Stimulated activated CD4-positive, alpha-beta T cell treated with anti-CD3 and anti-CD28 coated beads, Interleukin-2, amount 100 ng/mL, for 24 hours (primary cell): ENCODE measurements at places on chromosomes 4 and X.

DNA sequence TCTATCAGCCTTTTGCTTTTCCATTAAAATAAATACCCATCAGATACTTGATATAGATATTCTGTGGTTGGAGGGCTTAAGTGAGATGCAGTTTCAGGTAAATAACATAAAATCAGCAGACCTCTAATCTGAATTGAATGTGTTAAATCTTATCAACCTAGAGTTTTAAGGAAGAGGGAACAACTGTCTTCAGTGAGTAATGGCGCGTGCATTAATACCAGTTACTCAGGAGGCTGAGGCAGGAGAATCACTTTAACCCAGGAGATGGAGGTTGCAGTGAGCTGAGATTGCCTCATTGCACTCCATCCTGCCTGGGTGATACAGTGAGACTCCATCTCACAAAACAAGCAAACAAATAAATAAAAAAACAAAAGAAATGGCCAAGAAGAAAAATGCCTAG, 54.3 kb downstream of the FAT4 start:
- no peak for DNase-seq

- DNase-seq, result no peak
Measured at GRCh38 chrX:107566604-107567262, 61.6 kb upstream of the PRPS1 start.

- no peak for DNase-seq
Measured at GRCh38 chrX:118963159-118963558, 11.3 kb upstream of the LONRF3 start.

DNA sequence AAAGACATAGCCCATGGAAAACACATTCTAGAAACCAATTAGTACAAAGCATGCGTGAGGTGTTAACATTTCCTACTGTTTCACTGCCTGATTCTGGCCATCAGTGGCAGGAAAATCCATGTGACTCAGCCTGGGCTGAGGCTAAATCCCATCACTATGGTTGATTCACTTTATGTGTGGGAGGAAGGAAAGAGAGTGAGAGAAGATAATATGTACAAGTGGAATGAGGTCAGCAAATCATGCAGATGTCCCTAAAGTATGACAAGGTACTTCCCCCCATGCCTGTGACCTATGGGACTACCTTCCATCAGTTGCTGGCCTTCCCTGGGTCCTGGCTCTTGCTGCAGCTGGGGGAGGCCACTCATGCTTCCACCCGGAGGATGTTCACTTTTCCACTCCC, 64.2 kb upstream of the MAP3K15 start:
- no peak for DNase-seq

GRCh38 chr4:3687538-3687937, 78.6 kb upstream of the ADRA2C start:
- no peak for DNase-seq

GRCh38 chr4:67542076-67542475, 3.2 kb downstream of the CENPC start:
- DNase-seq, result no peak

DNA sequence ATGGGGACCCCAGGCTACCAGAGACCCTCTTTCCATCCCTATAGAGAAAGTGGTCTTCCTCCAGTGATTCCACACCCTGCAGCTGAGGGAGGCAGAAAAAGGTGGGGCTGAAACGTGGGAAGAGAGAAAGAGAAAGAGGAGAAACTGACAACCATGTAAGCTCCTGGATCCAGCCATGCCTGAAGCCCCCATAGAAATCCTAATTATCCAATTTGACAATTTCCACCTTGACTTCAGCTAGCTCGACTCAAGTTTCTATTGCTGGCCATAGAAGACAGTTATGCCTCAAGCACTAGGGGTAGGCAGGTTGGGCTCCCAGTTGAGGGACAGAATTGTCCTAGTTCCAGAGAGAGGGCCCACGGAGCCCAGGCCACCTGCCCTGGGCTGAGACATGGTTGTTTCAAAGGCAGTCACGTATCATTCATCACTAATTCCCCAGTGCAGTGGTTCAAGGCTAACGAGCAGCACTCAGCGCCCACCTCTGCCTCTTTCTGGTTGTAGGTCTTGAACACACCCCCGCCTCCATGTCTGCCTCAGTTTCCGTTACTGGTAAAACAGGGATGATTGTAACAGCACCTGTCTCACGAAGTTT, 39.8 kb upstream of the ASMTL start:
- no peak for DNase-seq

DNA sequence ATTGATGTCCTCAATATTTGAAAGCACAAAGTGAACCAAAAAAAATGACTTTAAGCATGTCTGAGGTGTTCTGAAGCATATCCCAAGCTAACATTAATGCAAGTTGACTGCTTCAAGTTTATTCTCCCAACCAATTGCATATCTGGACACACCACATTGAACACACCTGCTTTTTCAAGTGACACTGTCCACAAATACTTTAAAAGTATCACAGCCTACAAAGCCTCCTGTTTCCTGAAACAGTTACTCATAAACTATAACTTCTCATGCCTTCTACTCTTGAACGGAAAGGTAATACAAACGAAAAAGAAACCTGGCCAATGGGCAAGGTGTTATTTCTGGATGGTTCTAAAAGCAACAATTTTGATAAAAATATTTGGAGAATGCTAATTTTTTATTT, 1.1 kb downstream of the CDKL2 start:
- DNase-seq, result no peak

DNA sequence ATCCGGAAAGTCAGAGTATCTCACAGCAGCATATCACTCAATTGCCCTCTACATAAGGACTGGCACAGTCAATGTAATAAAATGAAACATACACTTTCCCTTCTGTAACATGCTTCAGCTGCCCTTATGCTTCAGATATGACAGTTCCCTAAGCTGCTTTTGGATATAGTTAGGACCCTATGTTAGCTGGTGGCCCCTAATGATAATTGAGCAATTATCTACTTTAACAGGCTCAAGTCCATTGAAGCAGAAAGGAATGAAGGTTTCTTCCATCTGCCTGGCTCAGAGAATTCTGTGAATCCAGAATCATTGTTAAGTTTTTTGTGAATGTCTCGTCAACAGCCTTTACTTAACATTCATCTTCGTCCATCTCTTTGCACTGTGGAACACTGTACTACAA, 951.2 kb upstream of the DIAPH2 start:
- no peak for DNase-seq

- DNase-seq, result no peak
Measured at GRCh38 chr4:155430895-155431795, 54.4 kb upstream of the MAP9 start.

GRCh38 chr4:104351706-104352105, 143.0 kb downstream of the CXXC4 start:
- DNase-seq, result no peak

DNA sequence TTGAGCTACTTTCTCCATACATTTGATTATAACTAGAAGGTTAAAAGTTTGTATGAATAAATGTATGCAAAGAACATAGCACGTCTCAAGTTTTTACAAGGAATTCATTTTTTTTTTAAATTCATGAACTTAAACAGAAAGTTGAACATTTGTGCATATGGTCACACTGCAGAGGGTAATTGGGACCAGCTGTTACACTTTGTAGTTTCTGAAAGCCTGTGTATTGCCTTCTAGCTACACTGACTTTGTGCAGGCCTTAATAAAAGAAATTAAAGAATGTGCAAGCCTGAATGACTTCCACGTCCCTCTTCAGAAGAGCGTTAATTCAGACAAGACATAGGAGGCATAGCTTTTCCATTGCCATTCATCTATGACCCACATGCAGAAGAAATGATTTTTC, 153.1 kb upstream of the PCDH18 start:
- DNase-seq, result no peak

DNA sequence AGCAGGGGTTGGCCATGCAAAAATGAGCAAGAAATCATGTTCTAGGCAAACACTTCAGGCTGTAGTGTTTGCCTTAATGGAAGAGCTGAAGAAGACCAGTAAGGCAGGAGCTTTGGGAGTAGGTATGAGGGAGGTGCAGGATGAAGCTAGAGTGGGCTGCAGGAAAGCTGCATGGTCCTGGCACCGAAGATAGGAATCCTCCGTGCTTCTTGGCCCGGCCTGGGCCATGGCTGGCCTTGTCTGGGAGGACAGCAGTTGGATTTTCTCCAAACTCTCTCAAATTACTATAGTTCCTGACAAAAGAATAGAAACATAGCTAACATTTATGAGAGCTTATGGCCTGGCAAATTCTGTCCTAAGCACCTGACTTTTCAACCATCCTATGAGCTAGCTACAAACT, 116.5 kb downstream of the UCHL1 start:
- DNase-seq, result no peak

DNA sequence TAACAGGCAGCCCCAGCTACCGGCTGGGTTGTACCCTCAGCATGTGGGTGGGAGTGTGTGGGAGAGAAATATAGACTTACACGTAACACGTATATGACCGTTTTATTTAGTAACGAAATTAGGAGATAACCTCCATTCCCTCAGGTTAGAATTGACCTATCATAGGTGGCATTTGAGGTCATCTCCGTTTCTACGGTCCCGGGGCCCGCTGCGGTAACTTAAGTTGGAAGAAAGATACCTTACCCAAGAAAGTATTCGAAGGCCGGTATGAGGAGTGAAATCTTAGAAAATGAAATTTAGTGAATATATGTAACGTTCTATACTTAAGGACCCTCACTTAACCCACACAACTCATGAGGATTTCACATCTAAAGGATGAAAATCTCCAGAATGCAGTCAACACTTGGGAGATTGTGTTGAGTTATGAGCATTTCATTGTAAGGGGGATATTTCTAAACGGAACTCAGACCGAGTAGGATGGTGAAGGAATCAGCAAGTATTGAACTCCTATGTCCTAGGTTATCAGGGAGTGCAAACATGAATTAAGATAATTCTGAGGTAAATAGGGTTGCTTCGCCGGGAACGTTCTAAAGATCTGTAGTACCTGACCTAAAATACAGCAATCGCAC, 891 bp downstream of the CISD2 start:
- no peak for DNase-seq

DNA sequence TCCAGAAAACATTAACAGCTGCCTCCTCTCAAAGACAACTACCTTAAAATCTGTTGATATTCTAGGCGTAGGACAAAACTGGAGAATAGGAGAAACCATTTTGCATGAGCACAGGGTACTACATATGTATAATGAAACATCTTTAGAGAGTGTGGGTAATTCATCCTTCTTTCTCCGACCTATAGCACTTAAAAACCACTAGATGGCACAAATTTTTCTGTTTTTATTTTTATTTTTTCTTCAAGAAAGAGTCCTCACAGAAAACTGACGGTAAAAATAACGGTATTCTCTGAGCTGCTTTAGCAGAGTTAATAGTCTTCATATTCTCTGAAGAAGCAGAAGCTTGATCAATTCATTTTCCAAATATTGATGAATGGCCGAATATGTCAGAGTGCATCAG, 14.6 kb downstream of the SMIM31 start:
- DNase-seq, result no peak

DNA sequence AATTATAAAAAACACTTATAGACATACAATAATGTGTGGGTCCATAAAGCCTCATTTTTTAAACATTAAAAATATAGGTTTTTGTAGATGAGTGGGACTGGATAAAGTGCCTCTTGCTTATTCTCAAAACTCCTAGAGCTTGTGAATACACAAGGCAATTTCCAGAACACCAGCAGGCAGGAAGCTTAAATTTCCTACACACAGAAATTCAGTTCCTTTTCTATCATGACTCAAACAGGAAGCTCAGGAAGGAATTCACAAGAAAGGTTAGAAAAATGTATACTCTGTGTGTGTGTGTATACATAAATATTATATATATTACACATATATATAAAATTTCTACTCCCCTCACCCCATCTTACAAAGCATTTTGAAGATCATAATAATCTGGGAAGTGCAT, 11.3 kb downstream of the MAGEB6 start:
- DNase-seq, result no peak

GRCh38 chr4:8695237-8696219, 103.0 kb downstream of the CPZ start:
- no peak for DNase-seq

DNA sequence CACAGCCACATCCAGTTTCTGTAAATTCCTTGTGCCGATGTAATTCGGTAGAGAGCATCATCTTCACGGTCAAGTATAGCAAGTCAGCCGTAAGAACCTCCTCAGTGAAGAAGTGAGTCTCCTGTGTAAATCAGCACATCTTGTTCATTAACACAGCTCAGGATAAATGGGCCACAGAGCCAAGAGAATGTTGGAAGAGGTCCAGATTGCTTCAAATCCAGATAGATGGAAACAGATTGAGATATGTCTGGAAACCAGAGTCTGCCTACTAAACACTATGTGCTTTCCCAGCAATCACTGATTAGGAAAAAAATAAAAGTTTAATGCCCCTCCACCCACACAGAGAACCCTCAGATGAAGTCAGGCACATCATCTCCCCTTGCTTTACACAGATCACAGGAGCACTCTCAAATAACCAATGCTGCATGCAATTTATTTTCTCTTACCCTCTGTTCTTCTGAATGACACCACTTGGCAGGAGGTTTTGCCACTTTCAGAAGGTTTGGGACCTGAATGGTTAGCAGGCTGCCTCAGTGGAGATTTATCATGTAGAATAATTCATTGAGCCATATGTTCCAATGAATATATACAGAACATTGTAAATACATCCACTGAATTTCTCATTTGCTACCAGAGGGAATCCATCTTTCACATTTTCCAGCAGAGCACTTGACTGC, 357.7 kb downstream of the C4orf33 start:
- DNase-seq, result no peak

DNA sequence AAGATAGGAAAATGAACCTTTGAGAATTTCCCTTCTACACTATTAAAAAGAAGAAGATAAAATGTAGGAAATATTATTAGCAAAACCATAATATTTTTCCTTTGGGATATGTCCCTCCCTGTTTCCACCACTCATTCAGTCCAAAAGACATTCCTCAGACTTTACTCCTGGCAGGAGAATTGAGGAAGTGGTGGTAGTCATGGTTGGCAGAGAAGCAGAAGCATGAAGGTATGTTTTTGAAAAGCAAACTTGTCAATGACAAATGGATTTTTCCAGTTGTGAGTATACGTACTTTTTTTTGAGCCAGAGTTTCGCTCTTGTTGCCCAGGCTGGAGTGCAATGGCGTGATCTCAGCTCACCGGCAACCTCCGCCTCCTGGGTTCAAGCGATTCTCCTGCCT, 13.7 kb downstream of the STAG2 start:
- no peak for DNase-seq

DNA sequence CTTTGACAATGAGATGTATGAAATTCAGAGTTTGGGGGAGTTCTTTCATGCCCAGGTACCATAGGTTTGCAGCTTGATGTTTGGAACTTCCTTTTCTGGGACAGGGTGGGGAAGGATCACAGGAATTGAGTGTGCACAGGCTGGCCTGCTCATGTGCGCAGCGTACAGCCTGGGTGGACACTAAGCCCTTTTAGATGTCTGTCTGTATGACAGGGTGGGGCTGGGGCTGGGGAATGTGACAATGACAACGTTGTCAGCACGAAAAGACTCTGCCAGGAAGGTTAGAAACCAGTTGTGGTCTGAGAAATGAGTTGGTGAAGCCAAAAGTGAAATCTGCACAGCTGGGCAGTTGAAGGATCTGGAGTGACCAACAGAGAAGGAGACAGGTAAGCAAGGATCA, 47.4 kb downstream of the WWC2 start:
- DNase-seq, result no peak

DNA sequence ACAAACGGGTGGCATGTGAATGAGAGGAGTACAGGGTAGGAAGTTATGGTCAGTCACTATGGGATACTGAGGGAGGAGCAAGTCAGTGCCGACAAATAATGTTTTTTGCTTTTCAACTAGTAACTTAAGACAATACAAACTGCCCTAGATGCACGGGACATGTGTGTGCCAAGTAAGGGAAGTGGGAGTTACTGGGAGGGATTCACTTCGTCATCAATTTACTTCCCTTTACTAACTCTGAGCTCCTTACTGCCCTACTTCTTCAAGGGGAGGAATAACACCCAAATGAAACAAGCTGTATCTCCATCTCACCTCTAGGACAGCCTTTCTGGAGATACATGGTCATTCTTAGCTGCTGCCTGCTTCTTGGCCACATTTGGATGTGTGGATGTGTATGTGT, 97.7 kb downstream of the DGKK start:
- DNase-seq, result no peak
